ENCODE measurements at places on chromosomes 6 and 20.
A peak's percentile ranks its signal among the peaks of the same experiment; 100 is the strongest.

DNA sequence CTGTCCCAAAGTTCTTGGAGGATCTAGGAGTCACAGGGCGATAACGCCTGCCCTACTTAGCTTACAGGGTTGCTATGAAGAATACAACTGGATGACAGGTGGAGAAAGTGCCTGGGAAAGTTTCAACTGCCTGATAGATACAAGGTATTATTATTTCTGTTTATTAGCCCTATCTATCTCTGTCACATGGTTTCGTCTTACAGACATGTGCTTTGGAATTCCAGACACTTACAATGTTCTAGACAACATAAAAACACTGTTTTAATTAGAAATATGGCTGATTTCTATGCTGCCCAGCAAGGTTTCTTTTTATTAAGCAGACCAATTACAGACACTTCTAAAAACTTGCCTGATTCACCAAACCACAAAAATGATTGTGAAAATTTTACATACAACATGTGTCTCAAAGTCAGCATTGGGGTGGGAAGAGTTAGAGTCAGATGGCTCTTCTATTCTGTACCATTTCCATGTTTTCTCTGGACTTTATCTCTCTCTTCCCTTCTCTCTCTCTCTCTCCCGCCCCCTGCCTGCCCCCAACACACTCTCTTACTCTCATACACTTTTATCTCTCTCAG, 50.0 kb downstream of the GJA10 start:
- DNase-seq, result peak; percentile 41

DNA sequence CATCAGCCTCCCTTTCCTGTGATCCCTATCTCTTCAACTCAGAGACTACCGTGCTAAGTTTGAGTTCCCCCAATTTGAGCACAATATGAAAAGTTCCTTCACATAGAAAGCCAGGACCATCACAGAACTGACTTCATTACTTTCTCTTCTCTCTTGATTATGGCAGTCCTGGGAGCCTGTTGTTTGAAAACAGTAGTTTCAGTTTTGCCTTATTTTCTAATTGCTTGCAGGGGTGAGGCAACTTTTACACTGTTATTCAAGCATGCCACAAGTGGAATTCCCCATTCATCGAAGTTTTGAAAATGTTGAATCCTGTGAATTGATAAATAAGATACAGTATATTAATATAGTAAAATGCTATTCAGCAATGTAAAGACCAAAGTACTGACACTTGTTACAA, 569.7 kb upstream of the MARCKS start:
- no peak for DNase-seq

DNA sequence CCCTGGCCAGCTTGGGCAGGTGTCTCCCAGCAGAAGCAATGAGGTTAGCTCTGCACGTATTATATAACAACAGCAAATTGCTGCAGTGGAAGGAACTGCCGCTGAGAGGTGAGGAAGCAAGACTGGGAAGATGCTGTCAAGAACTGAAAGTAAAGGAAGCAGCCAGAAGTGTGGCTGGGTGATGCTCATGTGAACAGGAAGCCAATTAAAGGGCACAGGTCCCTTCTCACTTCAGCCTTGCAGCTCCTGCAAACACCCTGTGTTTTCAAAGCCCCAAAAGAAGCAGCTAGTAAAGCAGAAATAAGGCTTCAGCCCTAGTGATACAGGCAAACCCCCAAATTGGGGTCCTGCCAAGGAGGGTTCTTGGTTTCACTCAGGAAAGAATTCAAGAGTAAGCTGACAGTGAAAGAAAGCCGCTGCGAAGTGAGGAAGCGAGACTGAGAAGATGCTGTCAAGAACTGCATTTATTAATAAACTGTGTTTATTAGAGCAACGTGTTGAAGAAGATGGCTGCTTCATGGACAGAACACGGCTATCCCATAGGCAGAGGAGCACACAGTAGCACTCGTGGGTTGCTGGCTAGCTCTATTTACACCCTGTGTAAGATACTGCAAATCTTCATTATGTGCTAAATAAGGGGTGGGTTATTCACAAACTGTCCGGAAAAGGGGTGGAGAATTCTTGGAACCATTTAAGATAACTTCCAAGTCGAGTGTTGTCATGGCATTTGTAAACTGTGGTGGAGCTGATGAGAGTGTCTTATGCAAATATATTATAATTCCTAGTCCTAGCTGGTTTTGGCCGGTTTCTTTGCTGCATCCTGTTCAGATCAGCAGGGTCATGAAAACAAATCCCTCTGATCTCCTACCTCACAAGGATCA, 152.2 kb downstream of the LINC00237 start:
- no peak for DNase-seq

GRCh38 chr20:4135385-4136077, 120.2 kb upstream of the RNF24 start:
- DNase-seq, result peak; percentile 99

DNA sequence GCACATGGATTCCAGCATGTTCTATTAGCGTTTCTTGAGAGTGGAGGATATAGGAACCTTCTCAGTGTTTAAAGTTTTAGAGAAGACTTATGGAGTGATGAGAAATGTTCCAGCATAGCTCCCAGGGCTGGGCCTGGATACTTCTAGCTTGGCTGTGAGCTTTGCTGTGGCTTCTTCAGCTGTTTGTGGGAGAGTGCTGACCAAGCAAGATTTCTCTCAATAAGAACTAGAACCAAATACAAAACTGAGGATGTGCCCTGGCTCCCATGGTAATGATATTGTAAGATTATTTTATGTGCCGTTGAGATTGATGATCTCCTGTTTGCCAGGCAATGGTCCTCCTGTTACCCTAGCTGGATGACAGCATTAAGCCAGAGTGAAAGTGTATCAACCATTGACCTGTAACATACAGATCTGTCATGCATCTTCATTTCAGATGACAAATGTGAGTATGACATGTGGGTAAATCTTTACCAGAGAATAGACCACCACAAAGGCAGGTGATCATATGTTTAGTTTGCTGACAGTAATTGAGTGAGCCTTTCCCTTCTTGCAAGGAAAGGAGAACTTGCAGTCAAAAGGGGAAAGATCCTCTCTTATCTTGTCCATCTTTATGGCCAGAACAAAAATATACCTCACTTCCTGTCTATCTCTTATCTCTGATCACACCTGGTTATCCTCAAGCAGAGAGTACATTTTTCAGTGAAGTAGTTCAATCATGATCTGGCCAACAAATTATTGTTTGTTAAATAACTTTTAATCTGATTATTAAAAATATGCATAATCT, 180.1 kb downstream of the SLC24A3 start:
- no peak for DNase-seq
